ENCODE measurements at places on chromosomes 7 and 10.

GRCh38 chr10:21138769-21139340 is 241.7 kb upstream of the NEBL start:
- DNase-seq = no peak

GRCh38 chr10:4107285-4107851 is 322.4 kb upstream of the KLF6 start:
- no peak for DNase-seq

DNA sequence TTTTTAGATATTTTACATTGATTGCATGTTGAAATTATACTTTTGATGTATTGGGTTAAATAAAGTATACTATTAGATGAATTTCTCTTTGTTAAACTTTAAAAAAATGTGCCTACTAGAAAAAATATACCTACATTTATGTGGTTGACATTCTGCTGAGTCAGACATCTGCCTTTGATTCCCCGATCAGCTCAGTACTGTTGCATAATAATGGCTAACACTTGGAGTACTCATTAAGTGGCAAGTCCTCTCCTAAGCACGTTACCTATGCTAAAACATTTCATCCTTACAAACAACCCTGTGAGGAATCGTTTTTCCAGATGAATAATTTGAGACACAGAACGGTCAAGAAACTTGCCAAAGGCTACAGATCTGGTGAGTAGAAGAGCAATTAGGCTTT is 14.0 kb upstream of the SEM1 start:
- no peak for DNase-seq

DNA sequence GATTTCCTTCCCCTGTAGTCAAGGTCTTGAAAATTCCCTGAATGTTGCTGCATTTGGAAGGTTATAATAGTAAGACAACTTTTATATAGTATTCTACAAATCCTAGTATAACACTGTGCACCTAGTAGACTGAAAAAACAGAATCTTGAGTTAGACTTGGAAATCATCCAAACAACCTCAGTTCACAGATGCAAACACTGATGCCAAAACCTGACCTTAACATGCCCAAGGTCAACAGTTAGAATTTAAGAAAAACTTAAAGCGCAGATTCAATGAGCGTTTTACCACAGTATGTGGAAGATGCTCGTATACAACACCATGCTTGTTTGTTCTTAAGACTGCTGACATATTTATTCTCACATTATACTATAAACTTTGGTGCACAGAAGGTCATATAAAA is 3.0 kb downstream of the PIP4K2A start:
- DNase-seq = no peak

DNA sequence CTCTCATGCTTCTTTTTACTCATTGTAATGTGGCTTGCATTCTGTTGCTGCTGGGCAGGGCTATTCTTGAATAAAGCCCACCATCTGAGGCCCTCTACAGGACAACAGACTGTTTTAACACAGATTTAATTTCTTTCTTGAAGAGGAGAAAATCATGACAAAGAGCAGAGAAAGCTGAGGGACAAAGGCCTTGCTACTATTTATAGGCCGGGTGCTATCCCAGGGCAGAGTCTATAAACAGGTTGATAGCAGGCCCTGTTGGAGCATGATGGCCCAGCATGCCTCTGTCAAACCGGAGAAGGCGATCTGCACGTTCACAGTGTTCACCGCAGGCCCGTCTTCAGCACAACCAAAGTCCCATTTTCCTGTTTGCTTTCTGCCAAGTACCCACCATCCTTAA is 3.0 kb downstream of the VIPR2 start:
- no peak for DNase-seq

DNA sequence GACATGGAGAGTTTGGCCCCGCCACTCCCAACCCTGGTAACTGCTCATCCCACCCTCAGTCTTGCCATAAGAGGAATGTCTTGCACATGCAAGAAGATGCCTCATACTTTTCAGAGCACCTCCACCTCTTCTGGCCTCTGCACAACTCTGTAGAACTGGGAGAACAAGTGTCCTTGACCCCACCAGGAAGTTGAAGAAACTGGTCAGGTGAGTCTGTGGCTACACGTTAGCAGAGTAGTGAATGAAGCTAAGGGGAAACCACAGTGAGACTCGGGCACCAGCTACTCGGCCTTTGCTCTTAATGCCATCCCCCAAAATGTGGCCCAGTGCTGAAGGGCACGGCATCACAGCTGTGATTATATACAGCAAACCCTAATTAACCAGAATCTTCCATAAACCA is 110.1 kb downstream of the ARID5B start:
- no peak for DNase-seq

DNA sequence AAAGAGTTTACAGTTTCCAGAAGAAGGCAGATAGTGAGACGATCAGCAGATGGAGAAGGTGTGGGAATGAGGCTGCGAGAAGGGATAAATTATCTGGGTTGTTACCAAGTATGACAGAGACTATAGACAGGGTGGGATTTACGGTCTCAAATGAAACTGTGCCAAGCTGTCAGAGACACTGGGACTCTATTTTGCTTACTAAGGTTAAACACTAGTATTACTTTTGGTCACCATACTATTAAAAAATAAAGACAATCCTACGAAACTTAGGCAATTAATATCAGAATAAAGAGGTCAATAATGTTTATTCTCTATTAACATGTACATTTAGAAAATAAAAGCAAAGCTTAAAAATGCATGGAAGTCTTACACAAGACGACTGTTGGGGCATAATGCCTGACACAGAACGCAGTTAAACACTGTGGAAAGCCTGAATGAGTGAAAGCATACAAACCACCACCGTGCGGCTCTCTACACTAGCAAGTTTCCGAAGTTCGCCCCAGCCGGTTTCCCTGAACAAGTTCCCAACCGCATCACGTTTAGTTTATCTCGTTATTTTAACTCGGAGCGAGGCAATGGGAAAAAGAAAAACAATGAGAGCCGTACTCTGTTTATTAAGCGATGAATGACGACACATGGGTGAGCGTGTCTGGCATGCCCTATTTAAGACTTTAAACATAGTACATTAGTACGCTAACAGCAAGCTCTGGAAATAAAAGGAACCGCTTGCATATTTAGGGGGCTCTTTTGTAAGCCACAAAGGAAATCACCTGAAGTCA is 909 bp upstream of the CC2D2B start:
- DNase-seq = peak; percentile 76

DNA sequence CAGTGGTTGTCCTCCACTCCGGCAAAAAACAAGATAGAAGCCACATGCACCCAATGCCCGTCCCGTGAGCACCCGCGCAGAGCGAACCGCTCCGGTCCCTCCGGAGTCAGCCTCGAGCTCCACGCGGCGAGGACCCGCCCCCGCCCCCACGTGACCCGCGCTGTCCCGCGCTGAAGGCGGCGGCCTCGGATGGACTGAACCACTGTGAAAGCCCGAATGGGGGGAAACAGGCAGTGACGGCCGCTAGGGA is 766 bp upstream of the EIF3B start:
- peak; percentile 43 for DNase-seq

GRCh38 chr7:53983480-53983879 is 558.7 kb upstream of the VSTM2A start:
- no peak for DNase-seq

DNA sequence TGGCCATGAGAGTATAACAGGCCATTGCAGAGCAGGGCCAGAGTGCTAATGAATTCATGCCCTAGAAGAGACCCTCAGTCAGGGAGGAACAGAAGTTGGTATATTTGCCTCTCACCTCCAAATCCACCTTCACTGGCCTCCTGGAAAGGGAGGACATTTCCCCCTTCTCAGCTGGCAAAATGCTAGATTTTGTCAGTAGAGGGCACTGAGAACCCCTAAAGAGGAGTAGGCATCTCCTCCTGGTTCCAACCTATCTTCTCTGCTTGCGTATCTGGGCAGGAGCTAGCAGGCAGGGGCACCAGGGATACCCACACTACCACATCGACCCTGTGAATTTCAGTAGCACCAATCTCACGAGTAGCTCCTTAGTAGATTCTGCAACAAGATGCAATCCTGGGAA is 79.8 kb upstream of the GHITM start:
- DNase-seq = no peak

GRCh38 chr7:12570534-12571461 is at the start of gene SCIN:
TSS of gene SCIN (plus strand) at chr7:12570720. CDS start at chr7:12570787, 67 bp downstream.
- no peak for DNase-seq

- DNase-seq = no peak
Observed at GRCh38 chr7:12741951-12742575, 54.6 kb downstream of the ARL4A start.

DNA sequence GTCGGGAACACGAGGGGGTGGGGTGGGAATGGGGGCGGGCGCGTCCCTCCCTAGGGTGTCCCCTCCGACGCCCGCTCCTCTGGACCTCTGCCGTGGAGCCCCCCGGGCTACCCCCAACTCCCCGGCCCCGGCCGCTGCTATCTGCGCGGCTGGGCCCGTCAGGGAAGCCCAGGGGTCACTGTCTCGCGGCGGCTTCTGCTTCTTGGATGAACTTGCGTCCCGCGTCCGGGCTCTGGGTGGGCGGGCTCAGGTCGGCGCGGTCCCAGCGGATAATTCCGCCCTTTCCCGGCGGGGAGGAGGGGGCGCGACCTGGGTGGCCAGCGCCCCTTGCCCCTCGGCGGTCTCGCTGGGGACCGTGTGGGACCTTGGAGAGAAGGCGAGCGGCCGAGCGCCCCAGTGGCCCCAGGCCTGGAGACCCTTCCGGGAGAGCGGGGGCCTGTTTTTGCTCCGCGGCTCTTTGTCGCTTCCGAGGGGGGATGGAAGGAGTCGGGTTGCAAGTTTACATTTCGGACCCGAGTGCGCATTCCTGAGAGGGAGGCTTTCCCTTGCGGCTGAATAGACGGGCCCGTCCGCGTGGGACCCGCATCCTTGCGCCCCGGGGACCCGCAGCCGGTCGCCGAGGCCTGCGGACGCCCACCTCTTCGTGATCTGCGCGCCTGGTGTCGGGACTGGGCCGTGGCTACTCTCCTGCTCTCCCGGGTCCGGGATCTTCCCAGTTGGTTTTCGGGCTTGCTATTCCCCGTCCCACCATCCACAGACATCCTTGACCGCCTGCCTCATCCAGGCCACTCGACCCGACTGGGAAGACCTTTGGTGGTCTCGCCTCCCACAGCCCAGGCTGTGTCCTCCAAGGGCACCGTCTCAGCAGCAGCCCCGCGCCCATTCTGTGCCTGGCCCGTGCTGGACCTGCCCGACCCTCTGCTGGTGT is 812 bp downstream of the DOCK1 start:
- DNase-seq = no peak
